Small intestine (tissue), 16 donors: ENCODE measurements at places on chromosomes 2 and 18.
A peak's percentile ranks its signal among the peaks of the same experiment; 100 is the strongest.

DNA sequence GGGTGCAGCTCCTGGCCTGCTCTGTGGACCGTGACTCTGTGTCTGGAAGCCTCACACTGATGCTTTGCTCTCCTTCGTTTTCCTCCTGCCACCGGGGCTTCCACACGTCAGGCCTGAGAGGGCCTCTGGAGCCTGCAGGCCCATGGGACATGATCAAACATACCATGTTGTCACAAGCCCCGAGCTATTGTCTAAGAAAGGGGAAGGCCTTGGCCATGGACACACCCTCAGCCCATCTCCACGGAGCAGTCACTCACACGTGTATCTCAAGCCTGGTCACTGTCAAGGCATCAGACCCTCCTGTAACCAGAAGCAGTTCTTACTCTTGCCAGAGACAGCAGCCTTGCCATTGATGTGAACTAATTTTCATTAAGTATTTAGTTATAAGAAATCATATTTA is 814.1 kb upstream of the SALL3 start:
- no peaks in the 10 kb centered on the region for H3K4me1 ChIP-seq
- H3K36me3 ChIP-seq, result no peaks in the 10 kb centered on the region
- DNase-seq, result no peak
- H3K27me3 ChIP-seq, result no peaks in the 10 kb centered on the region
- H3K27ac ChIP-seq, result no peak overlapping the region

GRCh38 chr18:66993492-66993891 is 389.6 kb upstream of the CDH19 start:
- H3K4me1 ChIP-seq, result no peaks in the 10 kb centered on the region
- DNase-seq, result no peak
- no peak overlapping the region for H3K27ac ChIP-seq
- no peak overlapping the region for H3K4me3 ChIP-seq

DNA sequence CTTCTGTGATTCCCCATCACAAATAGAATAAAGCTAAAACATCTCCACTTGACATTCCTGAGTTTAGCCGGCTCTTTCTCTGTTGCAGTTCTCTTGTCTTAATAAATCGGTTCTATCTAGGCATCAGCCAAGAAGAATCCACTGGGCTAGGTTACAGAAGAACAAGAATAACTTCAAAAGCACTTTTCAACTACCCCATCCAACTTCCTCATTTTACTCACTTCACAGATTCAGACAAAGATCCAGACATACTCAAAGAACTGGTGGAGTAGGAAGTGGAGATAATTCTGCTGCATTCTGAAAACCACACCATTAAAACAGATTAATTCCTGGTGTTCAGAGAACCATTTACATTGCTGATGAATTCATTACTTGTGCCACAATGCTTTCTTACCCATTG is 9.6 kb upstream of the ALPK2 start:
- H3K36me3 ChIP-seq, result no peaks in the 10 kb centered on the region
- no peaks in the 10 kb centered on the region for H3K27me3 ChIP-seq
- H3K4me1 ChIP-seq, result no peaks in the 10 kb centered on the region

- no peak for DNase-seq
- H3K27me3 ChIP-seq, result no peaks in the 10 kb centered on the region
- no peak overlapping the region for H3K4me3 ChIP-seq
- peaks cover 5% of the 10 kb centered on the region for H3K4me1 ChIP-seq
- no peak overlapping the region for H3K27ac ChIP-seq
These were observed 12.5 kb upstream of the HK2 start for GRCh38 chr2:74821177-74822126.

DNA sequence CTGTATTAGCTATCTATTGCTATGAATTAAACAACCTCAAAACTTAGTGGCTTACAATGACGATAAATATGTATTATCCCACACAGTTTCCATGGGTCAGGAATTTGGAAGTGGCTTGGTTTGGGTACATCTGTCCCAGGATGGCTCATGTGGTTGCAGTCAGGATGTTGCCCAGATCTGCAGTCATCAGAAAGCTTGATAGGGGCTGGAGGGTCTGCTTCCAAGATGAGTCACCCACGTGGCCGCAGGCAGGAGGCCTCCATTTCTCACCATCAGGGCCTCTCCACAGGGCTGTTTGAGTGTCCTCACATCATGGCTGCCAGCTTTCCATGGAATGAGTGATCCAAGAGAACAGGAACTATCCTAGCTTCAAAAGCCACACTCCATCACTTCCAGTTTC is 46.4 kb downstream of the CHRNA1 start:
- no peak overlapping the region for H3K4me3 ChIP-seq
- no peaks in the 10 kb centered on the region for H3K36me3 ChIP-seq
- no peak for DNase-seq
- no peak overlapping the region for H3K27ac ChIP-seq

- H3K27me3 ChIP-seq, result no peaks in the 10 kb centered on the region
- H3K4me3 ChIP-seq, result no peak overlapping the region
- H3K27ac ChIP-seq, result peak overlapping the region; percentile 55
These were observed 11.5 kb upstream of the LAPTM4A start for GRCh38 chr2:20062615-20063545.

DNA sequence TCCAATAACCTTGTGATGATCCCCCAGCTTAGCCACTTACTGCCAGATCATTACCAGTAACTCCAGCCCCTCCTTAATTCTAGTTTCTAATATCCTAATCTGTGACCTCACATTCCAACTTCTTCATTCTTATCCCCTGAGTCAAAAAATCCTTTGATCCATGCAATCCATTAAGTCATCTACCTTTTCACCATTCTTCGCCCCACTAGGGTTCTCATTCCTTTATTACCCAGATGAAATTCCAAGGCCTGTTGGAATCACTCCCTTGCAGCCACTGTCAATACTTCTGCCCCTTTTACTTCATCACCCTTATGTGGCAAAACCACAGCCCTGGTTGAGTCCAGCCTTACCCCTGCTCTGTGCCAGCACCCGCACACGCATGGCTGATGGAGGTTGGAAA is 20.3 kb upstream of the IL36G start:
- H3K4me1 ChIP-seq, result no peaks in the 10 kb centered on the region
- H3K36me3 ChIP-seq, result no peaks in the 10 kb centered on the region
- DNase-seq, result no peak
- H3K4me3 ChIP-seq, result no peak overlapping the region
- peaks cover 2% of the 10 kb centered on the region for H3K27me3 ChIP-seq

- no peak overlapping the region for H3K4me3 ChIP-seq
- H3K36me3 ChIP-seq, result no peaks in the 10 kb centered on the region
- H3K27me3 ChIP-seq, result no peaks in the 10 kb centered on the region
- DNase-seq, result no peak
- peaks cover 2% of the 10 kb centered on the region for H3K4me1 ChIP-seq
These were observed 154.8 kb downstream of the MBP start for GRCh38 chr18:76977684-76978232.

DNA sequence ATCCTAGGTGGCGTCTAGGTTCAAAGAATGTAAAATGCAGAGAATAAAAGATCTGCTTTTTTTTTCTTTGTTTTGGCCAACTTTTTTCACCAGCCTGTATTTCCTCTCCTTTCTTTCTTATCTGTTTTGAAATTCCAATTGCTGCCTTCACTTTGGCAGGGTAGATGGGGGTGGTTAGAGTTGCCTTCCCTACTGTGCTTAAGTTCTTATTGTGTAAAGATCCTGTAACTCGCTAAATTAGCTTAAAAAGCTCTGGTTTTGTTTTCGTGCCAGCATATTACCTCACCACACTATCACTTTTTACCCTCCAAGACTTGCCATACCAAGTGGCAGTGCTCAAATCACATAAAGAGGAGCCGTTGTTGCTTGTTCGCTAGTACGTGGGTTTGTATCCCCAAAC is 921.7 kb downstream of the DPP10 start:
- no peak overlapping the region for H3K4me3 ChIP-seq
- no peaks in the 10 kb centered on the region for H3K4me1 ChIP-seq
- no peaks in the 10 kb centered on the region for H3K27me3 ChIP-seq
- no peaks in the 10 kb centered on the region for H3K36me3 ChIP-seq
- DNase-seq, result no peak

DNA sequence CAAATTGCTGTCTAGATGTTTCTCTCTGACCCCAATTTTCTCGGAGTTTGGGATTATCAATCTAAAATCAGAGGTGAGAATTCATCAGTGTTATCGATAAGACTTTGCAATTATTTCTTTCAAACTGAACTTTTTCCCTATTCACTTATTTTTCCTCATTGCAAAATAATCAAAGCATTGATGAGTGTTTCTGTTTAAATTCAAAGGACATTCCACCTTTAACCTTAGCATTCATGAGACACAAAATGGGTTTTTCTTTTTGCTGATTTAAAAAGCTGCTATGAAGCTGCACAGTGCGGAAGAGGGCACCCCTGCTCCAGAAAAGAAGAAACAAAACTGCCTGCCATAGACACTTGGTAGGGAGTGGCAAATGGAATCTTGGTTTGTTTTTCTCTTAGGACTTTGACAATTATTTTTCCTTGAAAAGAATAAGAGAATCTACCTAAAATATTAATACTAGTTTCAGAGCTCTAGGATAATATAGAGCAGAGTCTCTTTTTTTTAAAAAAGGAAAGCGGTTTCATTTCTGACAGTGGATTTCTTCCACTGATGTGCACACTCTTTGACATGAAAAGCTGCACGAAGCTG is 203.4 kb downstream of the TGIF1 start:
- H3K27ac ChIP-seq, result no peak overlapping the region
- peaks cover 33% of the 10 kb centered on the region for H3K4me1 ChIP-seq
- no peak for DNase-seq
- no peaks in the 10 kb centered on the region for H3K36me3 ChIP-seq
- no peaks in the 10 kb centered on the region for H3K27me3 ChIP-seq
- no peak overlapping the region for H3K4me3 ChIP-seq

- DNase-seq, result peak; percentile 22
- no peak overlapping the region for H3K4me3 ChIP-seq
- H3K27ac ChIP-seq, result no peak overlapping the region
- no peaks in the 10 kb centered on the region for H3K4me1 ChIP-seq
- no peaks in the 10 kb centered on the region for H3K27me3 ChIP-seq
- H3K36me3 ChIP-seq, result no peaks in the 10 kb centered on the region
These were observed 163.4 kb downstream of the UBE2E3 start for GRCh38 chr2:181143790-181144300.

- no peaks in the 10 kb centered on the region for H3K27me3 ChIP-seq
- no peaks in the 10 kb centered on the region for H3K4me1 ChIP-seq
- peaks cover 5% of the 10 kb centered on the region for H3K36me3 ChIP-seq
- DNase-seq, result no peak
- H3K27ac ChIP-seq, result no peak overlapping the region
These were observed 1.7 kb downstream of the CYB5A start for GRCh38 chr18:74290021-74290420.

GRCh38 chr2:131572175-131572574 is 44.5 kb downstream of the CCDC74A start:
- no peaks in the 10 kb centered on the region for H3K27me3 ChIP-seq
- no peaks in the 10 kb centered on the region for H3K36me3 ChIP-seq
- no peak for DNase-seq
- no peak overlapping the region for H3K4me3 ChIP-seq
- H3K4me1 ChIP-seq, result no peaks in the 10 kb centered on the region
- no peak overlapping the region for H3K27ac ChIP-seq

GRCh38 chr2:48715042-48715899 is 40.3 kb downstream of the LHCGR start:
- peaks cover 2% of the 10 kb centered on the region for H3K4me1 ChIP-seq
- no peak overlapping the region for H3K4me3 ChIP-seq
- H3K27me3 ChIP-seq, result no peaks in the 10 kb centered on the region
- DNase-seq, result peak; percentile 47

DNA sequence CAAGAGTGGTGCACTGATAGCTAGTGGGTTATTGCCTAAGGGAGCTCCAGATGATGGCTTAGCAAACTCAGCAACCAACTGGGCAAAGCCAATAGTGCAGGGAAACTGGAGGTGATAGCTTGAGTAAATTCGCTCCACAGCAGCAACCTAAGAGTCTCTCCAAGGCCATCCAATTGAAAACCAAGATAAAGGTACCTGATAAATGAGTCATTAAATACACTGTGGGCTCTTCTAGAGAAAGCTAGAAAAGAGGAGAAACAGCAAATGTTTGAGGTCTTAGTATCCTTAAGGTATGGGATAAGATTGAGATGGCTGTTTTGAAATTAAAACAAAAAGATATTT is 197.8 kb upstream of the ERBB4 start:
- no peaks in the 10 kb centered on the region for H3K4me1 ChIP-seq
- H3K4me3 ChIP-seq, result no peak overlapping the region
- no peak for DNase-seq
- no peaks in the 10 kb centered on the region for H3K36me3 ChIP-seq

GRCh38 chr2:113877711-113878598 is 11.9 kb upstream of the ACTR3 start:
- peak; percentile 85 for DNase-seq
- peak overlapping the region; percentile 43 for H3K27ac ChIP-seq
- no peak overlapping the region for H3K4me3 ChIP-seq
- peaks cover 6% of the 10 kb centered on the region for H3K4me1 ChIP-seq
- H3K27me3 ChIP-seq, result no peaks in the 10 kb centered on the region

DNA sequence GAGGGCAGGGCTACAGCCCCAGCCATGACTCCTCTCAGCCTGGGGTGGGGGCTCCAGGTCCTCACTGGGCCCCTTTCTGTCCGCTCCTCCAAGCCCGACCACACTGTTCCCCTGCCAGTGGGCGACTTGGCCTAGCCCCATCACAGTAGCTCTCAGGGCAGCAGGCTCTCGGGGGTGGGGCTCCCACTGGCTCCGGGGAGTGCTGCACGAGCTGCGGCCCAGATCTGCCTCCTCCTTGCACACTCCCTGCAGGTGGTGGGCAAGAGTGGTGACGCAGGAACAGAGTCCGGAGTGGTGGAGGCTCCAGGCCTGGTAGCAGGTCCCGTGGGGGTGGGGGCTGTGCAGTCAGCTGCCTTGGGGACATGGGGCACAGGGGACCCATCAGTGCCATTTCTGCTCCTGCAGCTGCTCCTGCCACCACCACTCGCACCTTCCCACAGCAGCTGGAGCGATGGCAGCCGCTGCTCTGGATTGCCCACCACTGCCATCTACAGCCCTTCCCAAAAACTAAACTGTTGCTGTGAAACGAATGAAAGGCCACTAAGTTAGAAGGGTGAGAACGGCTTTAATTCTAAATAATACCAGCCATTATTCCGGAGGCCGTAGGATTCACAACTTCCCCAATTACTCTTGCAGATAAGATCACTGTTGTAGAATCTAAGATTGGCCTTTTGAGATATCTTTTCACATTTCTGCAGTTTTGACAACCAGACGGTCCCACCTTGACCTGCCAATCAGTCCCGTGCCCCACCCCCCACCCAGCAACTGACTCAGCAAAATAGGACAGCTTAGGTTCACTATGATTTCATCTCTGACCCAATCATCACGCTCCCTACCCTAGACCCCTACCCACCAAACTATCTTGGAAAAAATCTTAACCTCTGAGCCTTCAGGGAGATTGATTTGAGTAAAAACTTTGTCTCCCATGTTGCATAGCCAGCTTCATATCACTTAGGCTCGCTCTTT is 530.2 kb downstream of the DCC start:
- H3K27ac ChIP-seq, result no peak overlapping the region

DNA sequence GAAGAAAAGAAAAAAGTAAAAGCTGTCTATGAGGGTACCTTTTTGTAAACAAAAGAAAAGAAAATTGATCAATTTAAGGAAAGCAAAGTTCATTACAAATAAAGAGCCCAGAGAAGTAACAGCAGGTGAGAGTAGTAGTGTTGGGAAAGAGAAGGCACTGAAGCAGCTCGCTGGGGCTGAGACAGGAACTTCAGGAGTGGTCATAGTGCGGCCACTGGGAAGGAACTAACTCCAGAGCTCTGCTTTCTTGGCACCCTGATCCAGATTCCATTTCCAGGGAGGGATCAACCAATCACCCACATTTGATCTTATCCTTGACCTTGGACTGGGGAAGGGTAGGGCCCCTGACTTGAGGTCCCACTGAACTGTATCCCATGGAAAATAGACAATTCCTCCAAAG is 617.6 kb downstream of the CPS1 start:
- no peaks in the 10 kb centered on the region for H3K36me3 ChIP-seq
- no peaks in the 10 kb centered on the region for H3K4me1 ChIP-seq
- no peak overlapping the region for H3K4me3 ChIP-seq
- no peaks in the 10 kb centered on the region for H3K27me3 ChIP-seq
- no peak for DNase-seq
- H3K27ac ChIP-seq, result no peak overlapping the region
